ENCODE measurements at places on chromosomes 11 and 22.

DNA sequence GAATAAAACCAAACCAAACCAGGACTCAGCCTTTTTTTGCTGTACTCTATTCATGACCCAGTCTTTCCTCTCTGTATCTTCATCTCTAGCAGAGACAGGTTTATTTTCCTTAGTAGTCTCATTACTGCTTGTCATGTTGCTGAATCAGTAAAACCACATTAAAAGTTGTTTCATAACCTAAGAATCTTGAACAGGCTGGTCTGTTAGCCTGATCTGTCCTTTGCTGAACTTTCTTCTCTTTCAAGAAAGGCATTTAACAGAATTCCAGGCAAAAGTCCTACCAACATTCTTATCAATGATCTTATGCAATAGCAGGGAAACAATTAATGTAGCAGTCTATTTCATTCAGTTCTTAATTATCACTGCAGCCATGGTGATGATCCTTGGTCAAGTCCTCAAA is 197.7 kb downstream of the CASP12 start:
- DNase-seq: no peak

DNA sequence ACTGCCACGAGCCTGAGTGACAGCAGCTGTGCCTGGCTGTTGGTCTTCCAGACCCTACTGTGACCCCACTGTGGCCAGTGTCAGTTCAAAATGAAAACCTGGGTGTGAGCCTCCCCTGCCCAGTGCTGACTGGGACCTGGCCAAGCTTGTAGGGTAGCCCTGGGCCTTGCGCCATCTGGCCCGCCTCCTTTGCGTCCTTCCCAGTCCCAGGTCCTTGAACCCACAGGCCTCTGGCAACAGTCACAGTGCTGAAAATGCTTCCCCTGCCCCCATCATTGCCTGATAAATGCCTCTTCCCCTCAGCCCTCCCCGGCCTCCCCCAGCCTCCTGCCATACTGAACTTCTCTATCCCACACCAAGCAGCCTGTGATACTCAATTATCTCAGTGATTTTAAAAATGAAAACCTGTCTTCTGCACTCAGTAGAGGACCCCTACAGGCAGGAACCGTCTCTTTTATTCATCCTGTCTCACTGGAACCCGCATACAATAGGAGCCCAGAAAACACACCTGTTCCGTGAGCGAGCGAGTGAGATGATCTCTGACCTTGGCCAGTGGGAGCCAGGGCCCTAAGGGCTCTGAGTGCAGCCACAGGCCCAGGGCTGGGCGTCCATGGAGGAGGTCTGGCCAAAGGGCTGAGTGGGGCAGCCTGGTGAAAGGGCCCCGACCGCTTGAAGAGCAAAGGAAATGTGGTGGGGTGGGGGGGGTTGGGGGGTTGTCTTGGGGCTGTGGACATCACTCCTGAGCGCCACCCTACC is 49.7 kb upstream of the TTLL12 start:
- no peak for DNase-seq

DNA sequence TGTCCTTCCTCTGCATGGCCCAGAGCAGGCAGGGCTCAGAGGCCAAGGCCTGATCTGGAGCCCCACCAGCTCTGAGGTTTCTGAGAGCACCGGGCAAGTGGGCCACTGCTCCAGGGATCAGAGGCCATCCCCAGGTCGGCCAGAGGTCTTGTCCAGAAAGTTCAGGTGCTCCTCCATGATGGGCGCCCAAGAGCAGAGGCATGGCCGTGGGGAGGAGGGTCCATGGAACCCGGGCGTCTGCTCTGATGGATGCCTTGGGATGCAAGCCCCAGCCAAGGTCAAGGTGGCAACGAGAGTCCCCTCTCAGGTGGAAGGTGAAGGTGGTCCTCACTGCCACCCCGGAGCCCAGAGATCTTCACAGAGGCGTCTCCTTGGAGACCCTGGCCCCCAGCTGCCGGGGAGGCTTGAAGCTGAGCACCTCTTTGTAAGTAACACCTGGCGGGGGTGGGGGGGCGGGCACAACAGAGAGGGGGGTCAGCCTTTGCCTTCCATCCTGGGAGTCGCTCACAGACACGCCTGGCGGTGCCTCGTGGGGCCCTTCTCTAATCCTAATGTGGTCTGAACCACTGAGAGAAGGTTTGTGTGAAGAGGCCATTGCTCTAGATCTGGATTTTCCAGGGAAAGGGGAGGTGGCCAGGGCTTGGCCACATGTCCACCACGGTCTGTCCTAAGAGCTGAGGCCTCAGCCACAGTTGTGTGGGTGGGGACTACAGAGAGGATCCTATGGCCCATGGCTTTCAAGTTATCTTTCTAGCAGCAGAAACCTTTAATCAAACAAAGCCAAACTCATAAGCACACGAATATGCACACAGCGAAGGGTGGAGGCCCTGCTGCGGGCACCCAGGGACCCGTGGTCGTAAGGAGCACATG is 2.2 kb upstream of the HDAC10 start:
- DNase-seq: no peak

- no peak for DNase-seq
Observed at GRCh38 chr11:64049509-64049908, 13.8 kb downstream of the FLRT1 start.

GRCh38 chr11:76777305-76777704 is 5.9 kb upstream of the TSKU start:
- no peak for DNase-seq

GRCh38 chr11:429931-430456 is 11.8 kb downstream of the ANO9 start:
- no peak for DNase-seq

DNA sequence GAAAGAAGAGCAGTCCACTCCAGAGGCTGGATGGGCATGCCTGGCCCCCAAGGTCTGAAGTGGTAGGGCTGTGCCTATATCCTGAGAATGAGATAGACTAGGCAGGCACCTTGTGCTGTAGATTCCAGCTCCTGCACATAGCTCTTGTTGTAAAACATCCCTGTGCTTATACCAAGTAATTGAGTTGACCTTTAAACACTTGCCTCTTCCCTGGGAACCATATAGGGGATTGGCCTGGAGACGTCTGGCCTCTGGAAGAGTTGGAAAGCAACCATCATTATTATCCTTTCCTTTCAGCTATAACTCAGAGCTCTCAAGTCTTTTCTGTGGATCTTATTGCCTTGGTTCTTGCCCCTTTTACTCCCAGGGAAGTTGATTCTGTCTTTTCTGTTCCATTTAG is 15.1 kb downstream of the LIMK2 start:
- no peak for DNase-seq

DNA sequence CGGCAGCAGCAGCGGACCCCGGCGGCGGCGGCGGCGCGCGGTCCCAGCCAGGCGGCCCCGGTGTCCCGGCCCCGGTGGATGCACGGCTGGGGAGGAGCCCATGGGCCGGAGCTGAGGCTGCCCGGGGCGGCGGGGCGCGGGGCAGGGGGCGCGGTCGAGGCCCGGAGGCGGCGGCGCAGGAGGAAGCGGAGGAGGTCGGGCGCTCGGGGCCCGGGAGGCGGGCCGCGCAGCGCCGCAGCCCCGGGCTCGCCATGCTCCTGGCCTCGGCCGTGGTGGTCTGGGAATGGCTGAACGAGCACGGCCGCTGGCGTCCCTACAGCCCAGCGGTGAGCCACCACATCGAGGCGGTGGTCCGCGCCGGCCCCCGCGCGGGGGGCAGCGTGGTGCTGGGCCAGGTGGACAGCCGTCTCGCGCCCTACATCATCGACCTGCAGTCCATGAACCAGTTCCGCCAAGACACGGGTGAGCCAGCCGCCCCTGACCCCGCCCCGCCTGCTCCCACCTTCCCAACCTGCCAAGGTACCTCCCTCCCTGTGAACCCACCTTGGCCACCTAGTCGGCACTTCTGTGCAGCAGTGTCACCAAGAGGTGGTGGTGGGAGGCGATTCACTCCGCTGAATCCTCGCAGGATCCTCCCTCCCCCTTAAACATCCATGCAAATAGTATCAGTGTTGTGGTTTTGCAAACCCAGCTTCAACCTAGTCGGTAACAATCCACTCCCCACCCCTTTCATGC is 580 bp downstream of the DTX4 start:
- DNase-seq: no peak

GRCh38 chr11:95734009-95734572 is 55.5 kb downstream of the FAM76B start:
- DNase-seq: no peak

- no peak for DNase-seq
Observed at GRCh38 chr11:15674756-15675155, 560.0 kb downstream of the INSC start.

DNA sequence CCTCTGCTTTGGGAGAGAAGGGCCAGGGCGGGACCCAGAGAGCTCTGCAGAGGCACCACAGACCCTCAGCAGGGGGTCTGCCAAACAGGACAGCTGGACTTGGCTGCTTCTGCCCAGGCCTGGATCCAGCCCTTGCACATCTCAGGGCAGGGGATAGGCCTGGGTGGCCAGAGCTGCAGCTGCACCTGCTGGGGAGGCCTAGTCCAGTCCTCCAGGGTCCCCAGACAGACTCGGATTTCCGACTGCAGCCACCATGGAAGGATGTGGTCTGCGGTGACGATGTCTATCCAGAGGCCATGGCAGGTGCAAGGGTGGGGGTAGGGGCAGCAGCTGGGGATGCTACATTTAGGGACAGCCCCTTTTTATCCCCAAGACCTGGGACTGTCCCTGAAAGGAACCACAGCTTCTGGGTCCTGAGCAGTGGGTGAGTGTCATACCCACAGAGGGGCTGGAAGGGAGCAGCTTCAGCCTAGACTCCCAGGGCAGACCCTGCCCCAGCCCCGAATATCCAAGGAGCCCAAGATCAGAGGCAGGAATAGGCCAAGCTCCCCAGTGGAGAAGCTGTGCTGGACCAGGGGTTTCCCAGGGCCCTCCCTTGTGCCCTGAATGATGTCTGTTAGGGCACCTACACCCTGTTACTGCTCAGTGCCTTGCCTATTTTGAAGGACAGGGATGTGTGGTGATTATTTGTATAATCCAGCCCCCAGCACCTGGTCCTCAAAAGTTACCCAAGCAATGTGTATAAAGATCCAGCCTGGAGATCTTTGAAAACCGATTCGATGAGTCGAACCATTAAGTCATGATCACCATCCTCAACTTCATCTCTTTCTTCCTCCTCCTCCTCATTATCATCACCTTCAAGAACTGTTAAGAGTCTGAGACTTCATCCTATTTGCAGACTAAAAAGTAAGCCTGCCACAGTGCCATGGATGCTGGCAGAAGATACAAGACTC is 2.5 kb upstream of the IGLL5 start:
- DNase-seq: no peak

DNA sequence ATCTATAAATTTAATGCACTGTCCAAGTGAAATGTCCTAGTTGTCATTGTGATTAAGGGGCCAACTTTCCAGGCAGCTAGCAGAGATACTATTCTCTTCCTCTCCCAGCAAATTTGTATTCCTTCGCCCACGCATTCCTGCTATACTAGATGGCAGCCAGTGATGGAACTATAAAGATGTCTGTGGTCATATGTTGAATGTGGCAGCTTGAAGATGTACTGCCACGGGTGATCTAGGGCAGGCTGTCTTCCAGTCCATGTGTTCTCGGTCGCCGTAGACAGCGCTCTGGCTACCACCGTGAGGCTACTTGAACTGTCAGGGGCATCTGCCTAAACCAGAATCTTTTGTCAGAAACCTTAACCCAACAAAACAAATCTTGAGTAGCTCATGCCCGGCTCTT is 8.3 kb upstream of the SIDT2 start:
- no peak for DNase-seq

DNA sequence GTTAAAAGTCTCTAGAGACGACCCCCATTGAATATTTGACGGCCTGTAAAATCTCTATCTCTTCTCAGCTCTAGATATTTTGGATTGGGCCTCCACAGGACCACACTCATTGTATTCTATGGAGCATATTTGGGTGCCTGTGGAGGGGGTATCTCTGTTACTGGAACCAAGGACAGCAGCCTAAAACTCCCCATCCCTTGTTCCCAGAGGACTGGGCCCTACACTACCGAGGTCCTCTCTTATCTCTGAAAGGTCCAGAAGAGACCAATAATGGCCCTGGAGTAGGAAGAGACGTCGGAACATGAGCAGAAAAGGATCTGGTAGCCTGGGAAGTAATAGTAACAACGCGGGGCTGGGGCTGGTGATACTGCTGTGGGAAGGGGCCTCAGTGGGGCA is 542 bp downstream of the HPS4 start:
- DNase-seq: no peak

GRCh38 chr11:45149483-45150056 is 3.1 kb downstream of the PRDM11 start:
- DNase-seq: no peak

- DNase-seq: no peak
Observed at GRCh38 chr11:132504501-132505041, 1027.7 kb downstream of the OPCML start.

GRCh38 chr22:33909911-33910310 is 10.4 kb downstream of the LARGE1 start:
- DNase-seq: no peak

DNA sequence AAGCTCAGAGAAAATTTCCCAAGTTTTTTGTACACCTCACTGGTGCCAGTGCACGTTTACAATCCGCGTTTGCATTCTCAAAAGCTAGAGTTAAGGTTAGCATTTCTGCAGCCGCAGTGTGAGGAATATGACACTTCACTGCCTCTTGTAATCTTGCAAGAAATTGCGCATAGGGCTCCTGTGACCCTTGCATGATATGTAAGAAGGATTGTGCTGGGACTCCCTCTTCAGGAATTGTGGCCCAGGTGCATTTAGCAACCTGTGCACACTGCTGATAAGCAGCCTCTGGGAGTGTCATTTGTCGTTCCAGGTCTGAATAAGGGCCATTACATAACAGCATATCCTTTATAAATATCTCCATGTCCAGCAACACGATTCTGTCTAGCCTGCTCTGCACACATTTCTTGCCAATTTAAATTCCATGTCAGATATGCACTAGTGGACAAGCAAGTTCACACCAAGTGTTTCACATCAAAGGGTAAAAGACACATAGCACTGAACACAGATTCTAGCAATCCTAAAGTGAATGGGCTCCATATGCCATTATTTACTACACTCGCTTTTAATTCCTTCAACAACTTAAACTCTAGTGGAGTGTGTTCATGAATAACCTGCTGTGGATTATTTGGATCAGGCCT is 69.2 kb upstream of the INCENP start:
- DNase-seq: peak; percentile 6

GRCh38 chr22:23281406-23282088 is 101.2 kb downstream of the BCR start:
- DNase-seq: peak; percentile 20

DNA sequence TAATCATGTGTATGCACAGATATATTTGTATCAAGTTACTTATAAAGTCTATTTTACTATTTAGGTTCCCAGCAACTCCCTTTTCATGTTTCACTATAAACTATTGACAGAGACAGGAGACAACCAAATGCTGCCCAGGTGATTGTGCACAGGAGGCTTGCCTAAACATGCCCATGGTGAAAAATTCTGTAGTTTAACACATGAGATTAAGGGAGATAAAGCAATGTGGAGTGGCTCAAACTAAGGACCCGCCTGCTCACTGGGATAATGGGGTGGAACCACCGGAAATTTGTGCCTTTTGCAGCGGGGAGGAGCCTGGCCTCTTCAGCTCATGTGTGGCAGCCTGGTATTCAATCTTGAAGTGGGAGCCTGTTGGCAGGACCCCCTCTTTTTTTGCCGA is 459.5 kb upstream of the CNTN5 start:
- DNase-seq: no peak

Measured in NCI-H774 (cell line).